Calu3 (cell line): ENCODE measurements at places on chromosomes 3 and 15.
A peak's percentile ranks its signal among the peaks of the same experiment; 100 is the strongest.

- H3K27me3 ChIP-seq: no peaks in the 10 kb centered on the region
- H3K27ac ChIP-seq: no peak overlapping the region
- H3K36me3 ChIP-seq: peaks cover 26% of the 10 kb centered on the region
- H3K4me3 ChIP-seq: no peak overlapping the region
- H3K4me1 ChIP-seq: peaks cover 12% of the 10 kb centered on the region
- no peak for DNase-seq
Observed at GRCh38 chr3:156530980-156531379, 23.9 kb downstream of the SSR3 start.

- H3K4me3 ChIP-seq: peak within 1 kb of the TSS; percentile 95
- peak within 1 kb of the TSS; percentile 99 for H3K27ac ChIP-seq
- peak; percentile 96 for DNase-seq
- H3K36me3 ChIP-seq: peaks cover 60% of the 10 kb centered on the region
- no peaks in the 10 kb centered on the region for H3K27me3 ChIP-seq
Observed at GRCh38 chr3:49093853-49094767, at the start of gene QRICH1. QRICH1 (minus strand) TSS chr3:49094071; CDS start chr3:49077017, 17,054 bp downstream.

DNA sequence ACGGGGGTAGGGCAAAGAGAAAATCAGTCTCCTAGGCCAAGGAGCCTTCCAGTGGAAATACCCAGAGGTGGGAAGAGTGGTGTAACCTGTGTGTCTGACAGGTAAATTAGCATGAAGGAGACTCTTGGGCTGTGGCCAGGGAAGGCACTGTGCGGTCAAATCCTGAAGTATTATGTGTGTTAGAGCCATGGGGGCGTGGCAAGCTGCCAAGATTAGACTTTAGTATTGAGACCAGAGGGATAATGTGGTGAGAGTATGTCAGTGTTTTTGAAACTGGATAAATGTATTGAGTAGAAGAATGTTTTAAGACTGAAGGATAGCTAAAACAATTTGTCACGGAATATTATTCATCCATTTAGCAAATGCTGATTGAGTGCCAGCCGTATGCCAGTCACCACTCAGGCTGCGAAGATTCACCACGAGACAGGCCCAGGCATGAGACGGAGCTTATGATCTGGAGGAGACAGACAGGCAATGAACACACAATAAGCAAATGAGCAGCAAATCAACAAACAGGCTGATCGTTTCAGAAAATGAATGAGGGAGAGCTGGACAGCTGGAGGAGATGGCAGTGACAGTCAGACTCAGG lies 445.9 kb downstream of the MCTP2 start:
- H3K4me3 ChIP-seq: no peak overlapping the region
- no peaks in the 10 kb centered on the region for H3K36me3 ChIP-seq
- no peak for DNase-seq
- no peaks in the 10 kb centered on the region for H3K27me3 ChIP-seq

DNA sequence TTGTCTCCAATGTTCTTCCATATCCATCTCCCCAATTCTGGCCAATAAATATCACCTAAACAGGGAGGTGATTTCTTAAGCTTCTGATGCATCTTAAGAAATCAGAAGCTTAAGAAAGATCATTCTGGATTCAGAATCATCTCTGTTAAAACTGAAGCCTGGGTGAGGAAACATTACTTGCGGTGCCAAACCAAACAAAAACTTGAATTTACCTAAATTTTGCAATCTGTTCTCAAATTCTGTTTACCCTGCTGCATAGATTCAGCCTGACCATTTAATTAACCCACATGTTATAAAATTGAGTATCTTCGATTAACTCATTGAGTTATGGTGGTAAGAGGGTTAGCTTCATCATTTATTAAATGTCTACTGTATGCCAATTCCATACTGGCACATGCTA lies 204.4 kb upstream of the ZNF385D start:
- no peak for DNase-seq
- no peaks in the 10 kb centered on the region for H3K4me1 ChIP-seq
- no peak overlapping the region for H3K4me3 ChIP-seq
- no peaks in the 10 kb centered on the region for H3K36me3 ChIP-seq

GRCh38 chr15:80464951-80465625 lies 60.9 kb downstream of the ARNT2 start:
- H3K4me1 ChIP-seq: no peaks in the 10 kb centered on the region
- no peaks in the 10 kb centered on the region for H3K36me3 ChIP-seq
- no peak for DNase-seq

GRCh38 chr3:38004415-38005075 lies 14.0 kb downstream of the VILL start:
- H3K4me1 ChIP-seq: peaks cover 30% of the 10 kb centered on the region
- no peaks in the 10 kb centered on the region for H3K27me3 ChIP-seq
- peak; percentile 84 for DNase-seq
- H3K36me3 ChIP-seq: peaks cover 41% of the 10 kb centered on the region

GRCh38 chr3:101212730-101213129 lies 107.6 kb downstream of the IMPG2 start:
- H3K27me3 ChIP-seq: no peaks in the 10 kb centered on the region
- no peaks in the 10 kb centered on the region for H3K4me1 ChIP-seq
- no peak for DNase-seq
- H3K36me3 ChIP-seq: no peaks in the 10 kb centered on the region
- H3K27ac ChIP-seq: no peak overlapping the region
- no peak overlapping the region for H3K4me3 ChIP-seq

DNA sequence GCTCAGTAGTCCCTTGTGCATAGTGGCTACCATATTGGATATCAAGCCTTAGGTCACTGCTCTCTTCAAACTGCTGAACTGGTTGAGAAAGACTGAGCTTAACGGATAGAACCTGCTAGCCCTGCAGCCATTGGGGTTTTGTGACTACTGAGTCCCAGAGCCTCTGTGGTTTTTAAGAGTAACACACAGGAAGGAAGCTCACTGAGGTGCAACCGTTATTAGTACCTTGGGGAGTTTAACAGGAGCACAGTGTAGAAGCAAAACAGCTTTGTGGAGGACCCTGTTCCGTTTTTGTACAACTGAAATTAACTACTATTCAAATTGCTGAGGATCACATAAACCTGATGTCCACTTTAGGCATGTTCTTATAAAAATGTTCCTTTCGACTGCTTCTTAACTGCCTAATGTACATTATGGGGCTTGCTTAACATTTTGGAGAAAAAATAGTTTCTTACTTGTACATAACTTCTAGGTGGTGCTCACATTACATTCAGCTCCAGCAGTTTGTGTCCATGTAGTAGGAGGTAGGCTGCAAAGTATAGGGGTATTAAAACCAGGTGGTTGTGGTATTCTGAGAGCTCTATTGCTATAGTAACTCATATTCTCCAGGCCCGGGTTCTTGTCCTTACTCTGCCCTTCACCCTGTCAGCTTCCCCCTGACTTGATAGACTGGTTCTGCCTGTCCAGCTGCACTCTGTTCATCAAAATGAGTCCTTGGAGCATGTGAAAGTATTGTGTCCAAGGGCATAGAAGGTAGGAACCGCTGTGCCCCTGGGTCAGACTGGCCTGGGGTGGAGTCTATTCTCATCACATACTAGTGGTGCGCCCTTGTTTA lies 17.3 kb downstream of the PXK start:
- H3K4me1 ChIP-seq: peaks cover 10% of the 10 kb centered on the region
- no peak overlapping the region for H3K27ac ChIP-seq
- H3K4me3 ChIP-seq: no peak overlapping the region

- no peak overlapping the region for H3K27ac ChIP-seq
- no peaks in the 10 kb centered on the region for H3K27me3 ChIP-seq
- DNase-seq: peak; percentile 15
- H3K4me3 ChIP-seq: peak overlapping the region; percentile 45
- peaks cover 15% of the 10 kb centered on the region for H3K4me1 ChIP-seq
- H3K36me3 ChIP-seq: no peaks in the 10 kb centered on the region
Observed at GRCh38 chr3:109132801-109133473, 3.6 kb upstream of the C3orf85 start.

DNA sequence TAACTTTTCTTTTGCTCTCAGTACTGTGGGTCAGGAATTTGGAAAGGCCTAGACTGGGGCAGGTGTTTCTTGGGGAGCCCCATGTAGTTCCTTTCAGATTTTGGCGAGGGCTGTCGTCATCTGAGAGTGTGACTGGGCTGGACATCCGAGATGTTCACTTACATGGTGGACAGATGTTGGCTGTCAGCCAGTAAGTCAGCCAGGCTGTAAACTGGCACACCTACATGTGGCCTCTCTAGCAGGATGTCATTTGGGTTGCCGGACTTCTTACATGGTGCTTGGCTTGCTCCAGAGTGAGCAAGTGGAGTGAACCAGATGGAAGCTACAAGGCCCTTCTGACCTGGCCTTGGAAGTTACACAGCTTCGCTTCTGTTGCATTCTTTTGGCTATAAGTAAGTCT lies 20.7 kb downstream of the TATDN2 start:
- DNase-seq: no peak
- no peaks in the 10 kb centered on the region for H3K27me3 ChIP-seq
- no peak overlapping the region for H3K27ac ChIP-seq
- H3K36me3 ChIP-seq: peaks cover 46% of the 10 kb centered on the region

DNA sequence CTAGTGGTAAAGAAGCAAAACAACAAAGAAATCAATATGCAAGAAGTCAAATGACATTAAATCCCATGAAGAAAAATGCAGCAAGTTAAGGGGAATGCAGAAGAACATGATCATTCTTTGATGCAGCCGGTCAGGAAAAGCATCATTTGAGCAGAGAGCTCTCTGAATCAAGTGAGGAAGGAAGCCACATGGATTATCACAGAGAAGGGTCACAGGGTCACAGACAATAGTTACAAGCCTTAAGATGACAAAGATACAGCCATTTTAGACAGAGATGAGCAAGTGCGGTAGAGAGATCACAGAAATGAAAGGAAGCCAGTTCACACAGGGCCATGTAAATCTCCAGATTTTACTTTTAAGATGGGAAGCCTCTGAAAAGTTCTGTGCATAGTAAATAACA lies 43.9 kb downstream of the UBE3A start:
- no peaks in the 10 kb centered on the region for H3K27me3 ChIP-seq
- no peak for DNase-seq
- no peaks in the 10 kb centered on the region for H3K36me3 ChIP-seq
- no peak overlapping the region for H3K4me3 ChIP-seq
- no peak overlapping the region for H3K27ac ChIP-seq

DNA sequence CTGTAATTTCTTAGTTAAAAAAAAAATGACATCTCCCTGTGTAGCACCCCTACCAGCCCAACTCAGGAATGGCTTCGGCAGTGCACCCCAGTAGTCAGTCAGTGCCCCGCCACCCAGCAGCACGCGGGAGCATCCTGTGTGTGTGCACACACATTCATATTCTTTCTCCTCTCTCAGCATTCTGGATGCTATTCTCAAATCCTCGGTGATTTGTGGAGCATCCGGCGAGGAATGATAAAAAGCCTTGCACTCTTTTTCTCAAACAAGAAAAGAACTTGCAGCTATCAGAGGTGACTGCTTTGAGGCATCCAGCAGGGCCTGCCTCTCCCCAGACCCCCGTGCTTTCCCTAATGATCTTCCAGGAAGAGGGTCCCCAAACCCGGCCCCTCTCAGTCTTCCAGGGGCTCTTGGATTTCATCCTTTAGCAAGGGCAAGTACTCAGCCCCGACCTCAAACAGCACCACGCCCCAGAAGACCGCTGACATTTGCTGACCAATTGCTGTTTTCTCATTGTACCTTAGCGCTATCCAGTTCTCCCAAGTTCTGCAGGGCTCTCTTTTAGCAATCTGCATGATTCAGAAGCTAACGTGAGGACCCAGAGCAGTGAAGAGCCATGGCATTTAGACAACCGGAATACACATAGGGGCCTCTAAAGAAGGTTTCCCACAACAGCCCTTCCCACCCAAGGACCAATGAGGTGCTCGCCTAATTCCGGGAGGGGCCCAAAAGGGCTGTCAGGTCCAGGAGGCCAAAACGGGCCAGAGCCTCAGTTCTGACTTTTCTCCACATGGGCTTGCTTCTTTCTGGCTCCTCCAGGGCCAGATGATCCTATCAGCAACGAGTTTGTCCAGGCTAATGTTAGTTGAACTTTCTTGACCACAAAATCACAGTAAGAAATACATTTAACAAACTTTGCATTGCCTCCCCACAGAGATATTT lies 72.2 kb downstream of the FAM174B start:
- H3K36me3 ChIP-seq: no peaks in the 10 kb centered on the region
- peaks cover 96% of the 10 kb centered on the region for H3K27me3 ChIP-seq
- no peak overlapping the region for H3K4me3 ChIP-seq
- H3K27ac ChIP-seq: no peak overlapping the region
- DNase-seq: no peak

DNA sequence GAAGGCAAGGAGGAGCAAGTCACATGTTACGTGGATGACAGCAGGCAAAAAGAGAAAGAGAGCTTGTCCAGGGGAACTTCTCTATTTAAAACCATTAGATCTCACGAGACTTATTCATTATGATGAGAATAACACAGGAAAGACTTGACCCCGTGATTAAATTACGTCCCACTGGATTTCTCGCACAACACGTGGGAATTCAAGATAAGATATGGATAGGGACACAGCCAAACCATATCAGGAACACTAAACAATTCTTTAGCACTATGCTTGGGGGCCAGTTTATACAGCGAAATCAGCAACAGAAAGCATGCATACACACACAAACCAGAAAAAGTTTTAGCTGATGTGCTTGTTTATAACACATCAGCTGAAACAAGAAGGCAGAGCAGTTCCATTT lies 704.2 kb downstream of the OTOL1 start:
- H3K27ac ChIP-seq: no peak overlapping the region
- DNase-seq: no peak
- H3K36me3 ChIP-seq: no peaks in the 10 kb centered on the region
- H3K4me3 ChIP-seq: no peak overlapping the region
- H3K4me1 ChIP-seq: no peaks in the 10 kb centered on the region
- H3K27me3 ChIP-seq: no peaks in the 10 kb centered on the region

GRCh38 chr3:28122227-28122626 lies 119.2 kb upstream of the CMC1 start:
- no peak for DNase-seq
- no peak overlapping the region for H3K27ac ChIP-seq
- H3K27me3 ChIP-seq: no peaks in the 10 kb centered on the region
- no peaks in the 10 kb centered on the region for H3K4me1 ChIP-seq
- no peaks in the 10 kb centered on the region for H3K36me3 ChIP-seq

GRCh38 chr3:183824761-183825455 lies 469 bp downstream of the MAP6D1 start:
- peaks cover 11% of the 10 kb centered on the region for H3K4me1 ChIP-seq
- no peaks in the 10 kb centered on the region for H3K27me3 ChIP-seq
- DNase-seq: peak; percentile 45
- H3K36me3 ChIP-seq: peaks cover 32% of the 10 kb centered on the region

DNA sequence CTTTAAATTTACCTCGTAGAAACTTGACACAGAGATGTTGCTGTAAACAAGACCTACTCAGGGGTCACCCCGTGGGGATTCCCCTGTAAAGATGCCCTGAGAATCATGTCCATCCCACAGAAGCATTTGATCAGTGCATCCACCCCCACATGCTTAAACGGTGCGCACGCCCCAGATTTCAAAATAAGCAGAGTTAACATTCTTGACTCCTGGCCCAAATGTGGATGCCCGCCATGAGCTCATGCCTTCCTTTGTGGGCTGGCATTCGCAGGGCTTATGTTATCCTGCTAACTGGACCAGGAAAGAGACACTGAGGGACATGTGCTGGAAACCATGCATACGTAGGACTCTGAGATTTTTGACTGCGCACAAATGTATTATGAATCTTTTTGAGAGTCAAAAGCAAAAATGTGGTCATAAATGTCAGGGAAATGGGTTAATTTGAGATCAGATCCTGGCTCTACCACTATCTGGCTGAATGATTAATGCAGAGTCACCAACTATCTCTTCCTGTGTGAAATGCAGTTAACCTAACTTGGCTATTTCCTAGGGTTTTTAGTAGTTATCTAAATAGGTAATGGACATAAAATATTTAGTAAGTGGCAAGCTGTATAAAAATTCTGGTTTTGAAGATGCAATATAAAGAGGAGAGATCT lies 9.1 kb upstream of the TP63 start:
- no peaks in the 10 kb centered on the region for H3K27me3 ChIP-seq
- no peak overlapping the region for H3K4me3 ChIP-seq
- H3K4me1 ChIP-seq: no peaks in the 10 kb centered on the region
- H3K36me3 ChIP-seq: no peaks in the 10 kb centered on the region
